ENCODE measurements at places on chromosomes 7 and 10.

DNA sequence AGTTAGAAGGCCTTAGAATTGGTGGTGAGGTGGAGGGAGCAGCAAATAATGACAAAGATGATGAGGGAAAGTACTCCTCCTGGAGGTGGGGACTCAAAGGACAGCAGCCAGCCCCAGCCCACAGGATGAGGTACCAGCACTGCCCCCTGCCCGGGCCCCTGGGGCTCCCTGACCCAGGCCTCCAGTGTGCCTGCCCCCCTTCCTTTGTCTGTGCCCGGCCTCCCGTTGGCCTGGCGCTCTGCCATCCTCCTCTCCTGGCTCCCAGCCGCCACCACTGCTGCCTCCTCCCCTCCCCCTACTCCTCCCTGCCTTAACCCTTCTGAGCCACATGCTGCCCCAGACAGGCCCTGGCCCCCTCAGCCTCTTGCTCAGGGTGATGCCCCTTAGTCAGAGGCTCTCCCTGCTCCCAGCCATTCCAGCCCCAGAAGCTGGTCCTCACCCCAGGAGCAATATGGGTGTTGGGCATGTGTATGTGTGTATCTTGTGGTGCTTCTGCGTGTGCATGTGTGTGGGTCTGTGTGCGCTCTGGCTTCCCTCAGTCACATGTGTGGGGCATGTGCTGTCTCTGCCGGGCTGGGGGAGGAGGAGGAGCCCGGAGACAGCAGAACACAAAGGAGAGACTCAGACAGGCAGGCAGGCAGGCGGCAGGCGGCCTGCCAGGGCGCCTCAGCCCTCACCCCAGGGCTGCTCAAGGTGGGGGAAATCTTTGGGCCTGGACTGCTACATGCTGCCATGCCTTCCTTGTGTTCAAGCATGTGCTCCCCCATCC, 2.6 kb downstream of the LDB1 start:
- DNase-seq: peak; percentile 34

GRCh38 chr7:138654616-138655015, 46.5 kb downstream of the SVOPL start:
- no peak for DNase-seq

- DNase-seq: no peak
Observed at GRCh38 chr7:15709978-15710377, 23.5 kb upstream of the MEOX2 start.

DNA sequence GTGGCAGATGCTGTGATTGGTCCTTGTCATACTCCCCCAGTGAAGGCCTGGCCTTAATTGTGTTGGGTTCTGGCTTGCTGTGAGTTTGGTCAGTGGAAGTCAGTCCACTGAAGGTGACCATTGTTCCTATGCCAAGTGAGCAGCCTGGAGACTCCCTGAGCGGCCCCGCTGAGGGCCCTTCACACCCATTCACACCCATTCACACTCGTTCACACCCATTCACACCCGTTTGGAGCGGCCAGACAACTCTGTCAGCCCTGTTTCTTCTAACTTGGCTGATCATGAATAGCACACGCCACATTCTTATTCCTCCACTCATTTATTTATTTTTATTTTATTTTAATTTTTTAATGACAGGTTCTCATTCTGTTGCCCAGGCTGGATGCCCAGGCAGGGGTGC, 61.5 kb downstream of the C10orf120 start:
- DNase-seq: no peak

DNA sequence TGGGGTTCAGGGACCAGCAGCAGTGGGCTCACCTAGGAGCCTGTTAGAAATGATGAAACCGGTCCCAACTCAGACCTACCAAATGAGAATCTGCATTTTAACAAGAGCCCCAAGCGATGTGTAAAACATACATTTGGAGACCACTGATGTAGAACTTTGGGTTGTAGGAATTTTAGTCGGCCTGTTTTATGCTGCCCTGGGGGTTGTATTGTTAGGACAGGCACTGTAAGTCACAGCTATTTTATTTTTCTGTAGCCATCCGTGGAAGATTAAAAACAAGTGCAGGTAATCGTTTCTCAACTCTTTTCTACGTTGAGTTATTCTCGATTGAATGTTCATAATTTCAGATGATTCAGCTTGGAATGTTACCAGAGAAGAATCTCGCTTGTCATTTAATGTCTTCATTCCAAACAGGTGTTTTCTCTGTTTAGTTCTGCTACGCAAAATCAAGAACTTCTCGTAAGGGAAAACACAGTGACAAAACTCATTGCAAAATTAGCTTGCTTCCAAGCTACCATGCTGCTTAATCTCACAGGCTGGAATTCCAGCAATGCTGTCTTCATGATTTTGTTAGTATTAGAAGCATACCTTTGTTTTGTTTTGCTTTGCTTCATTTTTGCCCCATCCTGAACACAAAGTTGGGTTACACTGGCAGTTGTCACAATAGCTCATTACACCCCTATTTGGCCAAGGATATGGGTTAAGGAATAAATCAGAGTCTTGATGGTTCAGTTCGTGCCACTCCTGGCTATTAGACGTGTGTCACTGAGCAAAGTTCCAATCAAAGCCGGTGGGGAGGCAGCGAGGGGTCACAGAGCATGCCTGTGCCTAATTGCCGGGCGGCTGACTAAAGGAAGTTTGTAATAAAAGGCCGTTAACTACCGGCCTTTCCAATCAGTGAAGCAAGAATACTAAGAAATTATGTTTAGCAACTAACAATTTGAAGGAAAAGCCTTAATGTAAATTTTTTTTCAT, 676.9 kb downstream of the GATA3 start:
- no peak for DNase-seq

GRCh38 chr10:124259139-124259825, 159.4 kb downstream of the OAT start:
- DNase-seq: no peak

- no peak for DNase-seq
Observed at GRCh38 chr7:64314566-64314965, 805 bp downstream of the ZNF736 start.

GRCh38 chr10:106612381-106612780, 552.1 kb downstream of the SORCS1 start:
- no peak for DNase-seq

DNA sequence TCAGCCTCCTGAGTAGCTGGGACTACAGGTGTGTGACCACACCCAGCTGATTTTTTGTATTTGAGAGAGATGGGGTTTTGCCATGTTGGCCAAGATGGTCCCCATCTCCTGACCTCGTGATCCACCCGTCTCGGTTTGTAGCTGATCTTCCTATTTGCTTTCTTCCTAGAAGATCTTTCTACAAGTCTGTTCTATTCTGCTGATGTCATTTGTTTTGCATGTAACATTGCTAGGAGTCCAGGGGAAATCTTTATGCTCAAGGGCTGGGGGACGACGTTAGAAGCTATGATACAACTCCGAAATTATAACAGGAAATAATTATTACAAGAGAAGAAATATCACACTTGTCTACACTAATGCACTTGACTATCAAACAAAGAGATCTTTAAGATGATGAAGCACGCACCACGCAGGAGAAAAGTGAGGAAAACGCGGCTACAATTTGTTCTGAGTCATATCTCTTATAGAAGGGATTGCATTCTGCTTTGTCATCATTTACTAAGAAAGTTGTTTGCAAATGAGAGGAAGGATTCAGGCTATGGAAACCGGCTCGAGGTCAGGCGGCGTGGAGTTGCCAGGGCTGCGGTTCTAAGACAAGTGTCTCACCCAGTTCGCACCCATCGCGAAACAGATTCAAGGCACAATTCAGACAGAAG, 103.0 kb upstream of the CARD11 start:
- DNase-seq: no peak

DNA sequence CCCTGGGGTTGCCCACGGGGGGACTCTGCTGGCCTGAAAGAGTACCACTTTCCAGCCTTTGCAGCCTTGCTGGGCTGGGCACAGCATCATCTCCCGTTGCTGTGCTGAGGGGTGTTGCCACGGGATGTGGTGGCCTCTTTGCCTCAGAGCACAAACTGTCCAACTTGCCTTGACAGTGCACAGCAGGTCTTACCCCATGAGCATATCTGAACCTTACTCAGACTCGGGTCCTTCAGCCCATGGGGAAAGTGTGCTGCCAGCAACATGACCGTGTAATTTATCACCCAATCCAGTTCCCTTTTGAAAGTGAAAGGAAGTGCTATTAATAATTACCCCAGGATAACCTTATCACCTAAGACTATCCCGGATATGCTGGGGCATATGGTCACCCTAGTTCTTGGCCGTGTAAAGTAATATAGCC, 46.8 kb downstream of the TBXAS1 start:
- DNase-seq: no peak

DNA sequence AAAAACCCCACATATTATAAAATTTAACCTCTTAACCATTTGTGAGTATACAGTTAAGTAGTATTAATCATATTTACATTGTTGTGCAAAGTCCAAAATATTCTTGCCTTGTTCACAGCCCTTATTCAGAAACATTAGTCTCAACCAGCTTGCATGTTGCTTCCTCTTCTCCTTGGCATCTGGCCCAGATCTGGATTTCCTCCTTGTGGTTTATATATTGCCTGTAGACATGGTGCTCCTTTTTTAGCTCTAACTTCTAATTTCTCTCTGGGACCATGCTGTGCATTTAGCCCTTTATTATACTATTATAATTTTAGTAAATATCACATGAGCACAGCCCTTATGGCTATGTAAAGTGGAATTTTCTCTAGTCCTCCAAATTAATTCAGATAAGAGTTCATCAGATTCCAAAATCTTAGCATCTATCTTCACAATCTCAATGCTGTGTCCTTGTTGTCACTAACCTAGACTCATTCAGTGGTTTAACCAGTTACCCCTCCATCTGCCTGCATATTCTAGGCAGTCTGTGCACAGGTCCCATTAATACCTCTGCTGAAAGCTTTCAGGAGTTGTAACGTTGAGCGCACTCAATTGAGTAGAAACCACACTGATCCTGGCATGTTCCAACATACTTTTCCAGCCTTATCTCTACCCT, 7.9 kb downstream of the CPED1 start:
- no peak for DNase-seq

DNA sequence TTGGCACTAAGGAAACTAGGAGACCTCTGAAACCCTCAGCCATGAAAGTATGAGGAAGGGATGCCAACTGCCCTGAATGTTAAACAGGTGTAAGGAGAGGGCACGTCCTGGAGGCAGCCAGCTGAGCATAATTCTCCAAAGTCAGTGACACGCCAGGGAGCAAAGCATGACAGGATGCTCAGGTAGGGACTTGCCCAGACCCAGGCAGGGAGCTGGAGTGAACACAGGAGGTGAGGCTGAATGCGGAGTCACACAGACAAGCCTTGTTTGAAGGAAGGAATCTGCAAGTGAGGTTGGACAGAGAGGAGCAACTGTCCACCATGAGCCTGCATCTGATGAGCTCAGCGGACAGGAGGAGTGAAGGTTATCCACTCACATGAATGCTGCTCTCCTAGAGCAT, 41.5 kb downstream of the KLRG2 start:
- no peak for DNase-seq

- no peak for DNase-seq
Observed at GRCh38 chr10:111119637-111120036, 42.8 kb downstream of the ADRA2A start.

DNA sequence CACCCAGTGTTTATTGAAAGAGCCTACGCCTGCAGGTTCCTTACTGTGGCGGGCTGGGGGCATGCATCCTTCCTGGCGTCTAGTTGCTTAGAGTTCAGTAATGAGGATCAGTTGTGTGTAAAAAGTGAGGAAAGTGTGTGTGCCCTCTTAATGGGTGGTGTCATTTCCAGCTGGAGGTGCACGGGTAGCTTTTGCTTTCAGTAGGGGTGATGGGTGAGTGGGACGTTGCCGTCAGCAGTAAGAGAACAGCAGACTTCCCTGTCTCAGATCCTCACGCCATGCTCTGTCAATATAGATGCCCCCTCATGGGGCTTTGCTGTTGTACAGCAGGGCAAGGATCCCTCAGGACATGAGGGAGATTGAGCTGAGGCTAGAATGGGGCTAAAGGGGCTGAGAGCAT, 352.6 kb upstream of the GALNT17 start:
- no peak for DNase-seq

- no peak for DNase-seq
Observed at GRCh38 chr10:90787393-90788198, 70.2 kb downstream of the HTR7 start.

- DNase-seq: no peak
Observed at GRCh38 chr7:2882111-2882510, 38.0 kb upstream of the GNA12 start.

- no peak for DNase-seq
Observed at GRCh38 chr7:69338144-69338543, 260.1 kb upstream of the AUTS2 start.

DNA sequence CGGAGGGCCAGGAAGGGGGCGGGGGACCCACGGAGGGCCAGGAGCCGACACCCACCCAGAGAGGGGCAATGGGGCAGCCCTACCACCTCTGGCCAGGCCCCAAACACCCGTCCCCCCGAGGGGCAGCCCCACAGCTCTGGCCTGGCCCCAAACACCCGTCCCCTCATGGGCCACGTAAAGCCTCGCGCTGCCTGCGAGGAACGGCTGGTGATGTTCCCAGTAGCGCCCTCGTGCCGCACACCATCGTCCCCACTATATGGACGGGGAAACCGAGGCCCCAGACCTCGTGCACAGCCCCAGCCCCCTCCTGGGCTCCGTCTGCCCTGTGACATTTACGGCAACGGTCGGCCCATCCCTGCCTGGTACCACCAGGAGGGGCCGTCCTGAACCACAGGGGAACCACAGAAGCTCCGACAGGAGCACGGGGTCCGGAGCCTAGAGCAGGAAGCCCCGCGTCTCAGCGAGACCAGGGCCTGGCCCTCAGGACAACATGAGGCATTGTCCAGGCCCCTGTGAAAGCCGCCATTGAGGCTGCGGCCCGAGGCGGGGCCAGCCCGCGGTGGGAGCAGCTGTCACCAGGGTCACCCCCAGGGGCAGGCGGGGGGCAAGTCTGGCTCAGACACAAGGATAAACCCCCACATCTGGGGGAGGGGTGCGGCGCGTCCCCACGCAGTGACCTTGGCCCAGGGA, 35.6 kb downstream of the GET4 start:
- DNase-seq: no peak

DNA sequence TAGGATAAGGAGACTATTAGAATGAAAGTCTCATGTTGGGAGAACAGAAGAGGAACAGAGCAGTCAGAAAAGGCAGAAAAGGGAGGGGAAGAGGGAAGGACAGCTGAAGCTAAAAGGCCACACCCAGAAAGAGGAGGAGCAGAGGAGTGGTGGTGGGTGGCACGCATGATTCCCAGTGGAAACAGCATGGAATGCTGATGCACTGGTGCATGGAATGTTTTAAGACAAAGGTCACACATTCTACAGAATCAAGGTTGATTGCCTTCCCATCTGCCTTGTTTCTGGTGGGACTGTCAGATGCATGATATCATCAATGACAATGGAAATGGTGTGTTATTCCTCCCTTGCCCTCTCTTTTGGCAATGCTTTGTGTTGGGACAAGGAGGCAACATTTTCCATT, 285.4 kb upstream of the MKI67 start:
- DNase-seq: no peak
